ENCODE measurements at places on chromosomes 7 and 10. TPM values are rescaled to one million over a fixed set of nuclear protein-coding genes. Genes with fewer than 3 reads are reported as not detected.

- H3K27me3 ChIP-seq, result peaks cover 16% of the 10 kb centered on the region
- no peak overlapping the region for H3K4me3 ChIP-seq
- no peaks in the 10 kb centered on the region for H3K4me1 ChIP-seq
- no peak overlapping the region for H3K27ac ChIP-seq
- H3K36me3 ChIP-seq, result no peaks in the 10 kb centered on the region
Observed at GRCh38 chr7:29857654-29858053, 51.3 kb downstream of the WIPF3 start.

DNA sequence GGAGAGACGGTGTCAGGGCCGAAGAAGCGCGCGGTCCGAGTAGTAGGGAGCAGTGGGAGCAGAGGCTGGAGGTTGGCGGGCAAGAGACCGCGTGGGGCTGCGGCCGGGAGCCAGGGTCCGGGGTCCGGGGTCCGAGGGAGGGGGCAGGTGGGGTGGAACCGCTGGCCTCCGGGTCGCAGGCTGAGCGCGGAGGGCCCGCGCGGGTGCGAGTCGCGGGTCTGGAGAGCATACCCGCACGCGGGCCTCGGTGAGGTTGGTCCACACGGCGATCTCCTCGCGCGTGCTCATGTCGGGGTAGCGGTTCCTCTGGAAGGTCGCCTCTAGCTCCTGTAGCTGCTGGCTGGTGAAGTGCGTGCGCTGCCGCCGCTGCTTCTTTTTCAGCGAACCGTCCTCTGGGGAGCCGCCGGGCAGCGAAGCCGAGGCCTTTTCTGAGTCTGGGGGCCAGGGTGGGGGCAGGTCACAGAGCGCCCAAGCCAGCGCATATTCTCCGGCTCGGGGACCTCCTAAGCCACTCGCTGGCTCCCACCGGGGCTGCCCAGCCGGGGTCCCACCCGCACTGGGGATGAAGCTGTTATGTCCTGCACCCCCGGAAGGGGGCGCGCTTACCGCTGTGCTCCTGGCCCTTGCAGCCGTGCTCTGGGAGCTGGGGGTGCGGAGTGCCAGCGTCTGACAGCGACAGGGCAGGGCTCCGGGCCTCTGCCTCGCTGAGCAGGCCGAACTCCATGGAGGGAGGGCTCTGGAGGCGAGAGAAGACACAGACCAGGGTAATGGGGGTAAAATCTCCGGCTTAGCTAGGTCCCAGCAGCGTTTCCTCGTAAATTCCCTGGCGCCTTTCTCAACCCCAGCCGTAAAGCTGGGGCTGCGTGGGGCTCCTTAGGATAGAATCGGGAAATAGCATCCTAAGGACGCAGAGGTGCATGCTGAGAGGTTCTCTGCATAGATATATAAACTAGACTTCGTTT is 5.5 kb downstream of the ELOVL3 start:
- H3K27ac ChIP-seq, result no peak overlapping the region
- DNase-seq, result peak; percentile 80
- H3K4me1 ChIP-seq, result peaks cover 21% of the 10 kb centered on the region
- H3K27me3 ChIP-seq, result peaks cover 63% of the 10 kb centered on the region
- H3K36me3 ChIP-seq, result no peaks in the 10 kb centered on the region

GRCh38 chr7:106421181-106421762 is 136.5 kb upstream of the NAMPT start:
- H3K27ac ChIP-seq, result no peak overlapping the region
- H3K36me3 ChIP-seq, result no peaks in the 10 kb centered on the region

DNA sequence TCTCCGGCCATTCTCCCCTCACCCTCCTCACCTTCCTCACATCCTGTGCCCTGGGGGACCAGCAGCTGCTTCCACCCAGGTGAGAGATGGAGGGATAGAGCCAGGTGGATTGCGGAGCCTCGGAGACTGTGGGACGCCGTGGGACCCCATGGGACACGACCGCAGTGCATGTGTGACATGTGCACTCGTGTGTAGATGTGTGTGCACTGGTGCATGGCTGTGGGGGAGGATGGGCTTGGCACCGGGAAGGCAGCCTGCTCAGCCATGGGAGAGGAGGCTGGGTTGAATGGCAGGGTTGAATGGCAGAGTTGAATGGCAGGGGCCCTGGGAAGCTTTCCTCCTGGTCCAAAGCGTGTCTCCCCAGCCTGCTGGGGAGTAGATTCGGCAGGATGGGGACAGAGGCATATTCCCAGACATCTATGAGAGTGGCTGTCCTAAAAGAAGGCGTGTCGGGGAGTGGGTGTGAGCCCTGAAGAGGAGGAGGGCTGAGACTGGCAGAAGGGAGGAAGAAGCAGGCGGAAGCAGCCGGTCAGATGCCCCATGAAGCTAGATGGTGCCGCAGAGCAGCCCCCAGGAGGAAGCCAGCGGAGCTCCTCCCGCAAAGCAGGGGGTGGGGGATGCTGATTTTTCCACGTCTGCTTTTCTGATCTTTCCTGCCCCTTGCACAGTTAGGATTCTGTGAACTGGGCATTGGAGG is 815 bp downstream of the GIMAP8 start:
- peak overlapping the region; percentile 97 for H3K4me3 ChIP-seq
- DNase-seq, result peak; percentile 82
- peaks cover 67% of the 10 kb centered on the region for H3K4me1 ChIP-seq
- peaks cover 46% of the 10 kb centered on the region for H3K36me3 ChIP-seq

DNA sequence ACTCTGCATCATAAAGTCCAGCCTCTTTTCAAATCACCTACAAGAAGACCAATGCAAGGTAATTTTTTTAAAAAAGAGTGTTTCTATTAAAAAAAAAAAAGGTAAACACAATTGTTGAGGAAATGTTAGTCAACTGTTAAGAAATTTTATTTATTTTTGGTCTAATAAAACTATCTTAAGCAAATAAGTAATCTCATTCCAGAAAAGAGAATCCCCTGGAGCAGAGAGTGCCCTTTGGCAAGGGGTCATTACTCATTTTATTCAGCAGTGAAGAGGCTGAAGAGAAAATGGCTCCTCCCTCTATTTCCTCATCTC is 63.4 kb upstream of the GSDME start:
- H3K27me3 ChIP-seq, result no peaks in the 10 kb centered on the region
- H3K36me3 ChIP-seq, result peaks cover 73% of the 10 kb centered on the region
- H3K4me3 ChIP-seq, result peak overlapping the region; percentile 60
- no peak for DNase-seq

DNA sequence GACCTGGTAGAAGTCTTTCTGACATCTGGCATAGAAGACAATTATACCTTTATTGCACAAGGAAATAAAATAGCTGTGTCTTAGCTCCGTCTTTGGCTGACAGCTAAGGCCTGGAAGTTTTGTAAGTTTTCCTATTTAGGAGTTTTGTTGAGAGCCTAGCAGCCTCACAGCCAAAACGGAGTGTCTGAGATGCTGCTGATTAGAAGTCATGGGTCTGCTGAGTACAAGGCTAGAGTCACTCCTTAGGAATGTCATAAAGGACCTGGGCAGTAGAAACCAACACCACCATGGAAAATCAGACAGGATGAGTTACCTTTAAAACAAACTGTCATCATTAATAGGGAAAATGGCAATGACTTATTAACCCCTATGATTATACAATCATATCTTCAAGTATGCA is 442.5 kb downstream of the KCNMA1 start:
- no peaks in the 10 kb centered on the region for H3K4me1 ChIP-seq
- H3K4me3 ChIP-seq, result no peak overlapping the region
- no peaks in the 10 kb centered on the region for H3K36me3 ChIP-seq
- no peak overlapping the region for H3K27ac ChIP-seq

DNA sequence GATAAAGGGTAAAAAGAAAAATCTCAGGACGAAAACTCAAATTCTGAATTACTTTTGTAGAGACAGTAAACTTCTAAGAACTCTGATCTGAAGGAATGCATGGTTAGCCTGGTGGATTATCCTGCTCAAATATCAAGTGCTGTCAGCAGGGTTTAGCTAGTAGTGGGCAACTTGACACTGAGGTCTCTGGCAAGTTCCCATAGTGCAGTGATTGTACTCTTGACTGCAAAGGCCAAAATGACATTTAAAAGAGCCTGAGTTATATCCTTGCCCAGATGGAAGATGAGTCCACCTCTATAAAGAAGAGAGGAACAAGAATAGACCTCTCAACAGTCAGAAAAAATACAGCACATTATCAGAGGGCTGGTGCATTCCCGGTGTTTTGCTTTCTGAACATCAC is 304.5 kb upstream of the IMMP2L start:
- no peaks in the 10 kb centered on the region for H3K27me3 ChIP-seq
- H3K27ac ChIP-seq, result no peak overlapping the region
- no peaks in the 10 kb centered on the region for H3K4me1 ChIP-seq
- H3K36me3 ChIP-seq, result no peaks in the 10 kb centered on the region
- no peak overlapping the region for H3K4me3 ChIP-seq
- DNase-seq, result no peak

GRCh38 chr10:58278274-58278961 is 9.5 kb downstream of the CISD1 start:
- H3K36me3 ChIP-seq, result peaks cover 37% of the 10 kb centered on the region
- no peak overlapping the region for H3K27ac ChIP-seq
- DNase-seq, result no peak
- no peaks in the 10 kb centered on the region for H3K27me3 ChIP-seq

- H3K27ac ChIP-seq, result no peak overlapping the region
- no peak overlapping the region for H3K4me3 ChIP-seq
- H3K27me3 ChIP-seq, result no peaks in the 10 kb centered on the region
- no peaks in the 10 kb centered on the region for H3K4me1 ChIP-seq
Observed at GRCh38 chr10:44369854-44370253, 15.0 kb downstream of the CXCL12 start.

- peak overlapping the region; percentile 72 for H3K27ac ChIP-seq
- peaks cover 76% of the 10 kb centered on the region for H3K36me3 ChIP-seq
Observed at GRCh38 chr10:80518143-80518806, 19.4 kb upstream of the SH2D4B start.

GRCh38 chr10:130867446-130868194 is 443.9 kb downstream of the TCERG1L start:
- no peaks in the 10 kb centered on the region for H3K36me3 ChIP-seq
- no peak overlapping the region for H3K27ac ChIP-seq
- no peaks in the 10 kb centered on the region for H3K4me1 ChIP-seq

GRCh38 chr10:116151076-116151475 is 121.9 kb downstream of the GFRA1 start:
- no peak overlapping the region for H3K4me3 ChIP-seq
- H3K27ac ChIP-seq, result no peak overlapping the region
- DNase-seq, result no peak
- no peaks in the 10 kb centered on the region for H3K27me3 ChIP-seq
- peaks cover 23% of the 10 kb centered on the region for H3K4me1 ChIP-seq

DNA sequence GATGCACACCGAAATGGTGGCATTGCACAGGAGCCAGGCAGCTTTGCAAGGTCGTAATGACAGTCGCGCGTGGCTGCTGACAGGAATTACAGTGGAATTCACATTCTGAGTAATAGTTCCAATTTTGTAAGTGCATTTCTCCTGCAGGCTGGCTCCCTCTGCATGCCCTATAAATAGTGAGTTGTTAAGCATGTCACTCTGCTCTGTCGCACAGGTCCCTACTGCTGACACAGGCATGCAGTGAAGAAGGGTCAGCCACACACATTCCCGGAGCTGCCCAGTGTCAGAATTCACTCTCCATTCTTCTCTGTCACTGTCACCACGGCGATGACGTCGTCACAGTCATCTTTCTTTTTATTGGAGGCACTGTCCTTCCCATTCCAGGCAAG is 49.2 kb upstream of the SHH start:
- H3K36me3 ChIP-seq, result no peaks in the 10 kb centered on the region
- no peak for DNase-seq
- H3K4me3 ChIP-seq, result no peak overlapping the region
- H3K4me1 ChIP-seq, result no peaks in the 10 kb centered on the region
- H3K27me3 ChIP-seq, result peaks cover 6% of the 10 kb centered on the region

DNA sequence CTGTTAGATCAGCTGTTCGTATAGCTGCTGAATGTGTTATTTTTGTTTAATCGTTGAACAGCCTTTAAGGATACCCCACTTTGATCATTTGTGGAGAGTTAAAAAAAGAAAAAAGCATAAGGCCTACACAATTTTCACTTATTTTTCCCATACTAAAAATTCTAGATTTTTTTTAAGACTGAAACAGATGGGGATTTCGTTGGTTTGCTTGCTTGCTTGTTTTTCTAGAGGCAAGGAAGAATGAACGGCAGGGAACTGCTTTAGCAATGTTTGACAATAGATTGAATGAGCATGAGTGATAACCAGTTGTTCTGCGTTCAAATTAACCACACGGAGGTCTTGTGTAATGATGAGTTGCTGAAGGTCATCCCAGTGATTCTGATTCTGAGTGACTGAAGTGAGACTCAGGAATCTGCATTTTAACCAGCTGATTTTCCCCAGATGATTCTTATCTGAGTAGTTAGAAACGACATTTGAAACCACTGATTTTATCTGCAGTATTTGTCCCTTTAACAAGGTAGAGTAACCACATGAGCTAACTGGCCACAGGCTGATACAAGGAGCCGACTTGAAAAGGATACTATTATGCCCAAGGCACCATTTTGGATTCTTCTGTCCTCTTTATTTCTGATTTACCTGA is 85.9 kb downstream of the GPR37 start:
- no peaks in the 10 kb centered on the region for H3K4me1 ChIP-seq
- no peak for DNase-seq
- H3K4me3 ChIP-seq, result no peak overlapping the region
- H3K27ac ChIP-seq, result no peak overlapping the region

DNA sequence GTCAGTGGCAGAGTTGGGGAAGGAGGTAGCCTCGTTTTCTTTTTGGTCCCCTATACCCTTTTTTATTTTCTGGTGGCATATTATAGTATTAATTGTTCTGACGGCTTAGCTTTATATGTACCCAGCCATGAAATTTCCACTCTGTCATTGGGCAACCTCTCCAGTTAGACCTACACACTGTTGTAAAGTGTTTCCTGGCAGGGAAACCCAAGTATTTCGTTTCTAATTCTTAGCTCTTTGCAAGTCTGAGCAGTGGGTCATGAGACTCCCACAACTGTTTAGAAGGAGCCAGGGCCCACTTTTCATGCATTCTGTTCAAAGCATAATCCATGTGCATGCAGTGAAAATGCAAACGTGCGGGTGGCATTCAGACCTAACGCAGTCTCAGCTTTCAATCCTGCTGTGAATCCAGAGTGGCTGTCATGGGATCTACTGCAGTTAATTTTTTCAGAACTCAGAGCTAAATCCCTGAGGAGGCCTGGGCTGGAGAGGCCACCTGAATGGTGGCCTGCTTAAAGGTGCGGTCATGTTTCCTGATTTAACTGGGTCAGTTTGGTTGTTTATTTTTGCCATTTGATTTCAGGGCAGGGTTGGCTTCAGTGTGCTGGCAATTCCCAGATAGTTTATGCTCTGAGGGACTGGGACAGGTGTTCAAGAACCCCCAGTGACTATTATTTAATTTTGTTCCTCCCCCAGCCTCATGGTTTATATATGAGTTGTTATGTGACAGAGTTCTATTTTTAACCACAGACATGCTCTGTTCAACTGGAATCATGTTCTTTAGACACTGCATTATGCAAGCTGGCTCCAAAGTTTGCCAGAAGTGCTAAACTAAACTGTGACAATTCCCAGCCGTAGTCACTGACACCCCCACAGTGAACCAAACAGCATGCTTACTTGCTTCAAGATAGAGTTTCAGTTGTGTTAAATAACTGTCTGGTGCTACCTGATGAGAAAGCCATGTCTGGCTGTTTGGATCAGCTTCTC is 27.4 kb upstream of the SYPL1 start:
- no peak overlapping the region for H3K27ac ChIP-seq
- peaks cover 18% of the 10 kb centered on the region for H3K27me3 ChIP-seq
- no peak for DNase-seq
- no peak overlapping the region for H3K4me3 ChIP-seq
- H3K36me3 ChIP-seq, result no peaks in the 10 kb centered on the region

Gene FAM24A
- not detected for total RNA-seq

Gene CLDN15
- total RNA-seq, result 21.2 TPM

Gene CHN2
- 9.2 TPM for total RNA-seq

Gene OR6B1
- total RNA-seq, result not detected

Gene MUC12
- not detected for total RNA-seq

Gene HELLS
- 157 TPM for total RNA-seq

Gene PIP
- total RNA-seq, result not detected

Gene SH2D4B
- 0.21 TPM for total RNA-seq

Gene HOXA6
- not detected for total RNA-seq

Gene HILPDA
- total RNA-seq, result 24.1 TPM
